Lower lobe of right lung (tissue), 2 donors: ENCODE measurements at places on chromosomes 12 and 14. TPM values are rescaled to one million over a fixed set of nuclear protein-coding genes. Genes with fewer than 3 reads are reported as not detected.
A peak's percentile ranks its signal among the peaks of the same experiment; 100 is the strongest.

Gene HOXC6
- 0.50 TPM for total RNA-seq

Gene DLK1
- total RNA-seq = not detected

Gene IL31
- total RNA-seq = not detected

Gene PLCZ1
- total RNA-seq = not detected

DNA sequence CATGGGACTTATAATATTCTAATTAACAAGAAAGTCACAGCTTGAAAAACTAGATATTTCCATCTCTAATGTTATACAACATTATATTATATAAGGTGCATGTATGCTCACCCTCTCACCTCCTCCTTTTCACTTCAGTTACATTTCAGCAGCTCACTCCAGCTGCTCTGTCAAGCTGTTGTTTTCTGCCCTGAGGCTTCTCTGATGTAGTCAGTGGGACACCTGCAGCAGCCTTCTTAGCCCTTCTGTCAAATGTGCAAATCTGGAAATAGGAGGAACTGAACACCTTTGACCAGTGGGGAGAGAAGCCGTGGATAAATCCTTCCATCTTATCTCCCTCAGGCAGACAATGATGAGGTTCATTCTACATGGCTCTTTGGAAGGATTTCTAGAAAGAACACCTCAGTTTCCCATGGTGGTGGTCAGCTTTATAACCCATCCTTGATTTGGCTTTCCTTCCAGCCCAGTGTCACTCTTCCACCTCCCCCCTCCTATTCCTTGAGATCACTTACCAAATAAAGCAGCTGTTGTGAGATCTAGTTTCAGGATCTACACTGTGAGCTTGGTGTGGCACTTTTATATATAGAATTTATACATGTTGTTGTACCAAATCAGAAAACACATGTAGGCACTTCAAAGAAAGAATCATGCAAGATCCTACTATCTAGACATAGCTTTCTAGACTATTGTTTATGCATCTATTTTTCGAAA, 79.6 kb upstream of the STK38L start:
- no peaks in the 10 kb centered on the region for H3K27me3 ChIP-seq
- no peaks in the 10 kb centered on the region for H3K36me3 ChIP-seq
- DNase-seq = no peak
- H3K27ac ChIP-seq = no peak overlapping the region
- no peaks in the 10 kb centered on the region for H3K4me1 ChIP-seq

- peak within 1 kb of the TSS; percentile 38 for H3K4me3 ChIP-seq
- peak within 1 kb of the TSS; percentile 70 for H3K27ac ChIP-seq
- no peaks in the 10 kb centered on the region for H3K36me3 ChIP-seq
- no peak for DNase-seq
- H3K27me3 ChIP-seq = no peaks in the 10 kb centered on the region
Observed at GRCh38 chr12:8065991-8066594, at the start of gene C3AR1. Gene C3AR1 (minus strand): TSS chr12:8066359. CDS start chr12:8060185, 6,174 bp downstream.

GRCh38 chr14:99289394-99290189, 17.6 kb upstream of the BCL11B start:
- H3K27ac ChIP-seq = no peak overlapping the region
- peaks cover 8% of the 10 kb centered on the region for H3K27me3 ChIP-seq
- no peak overlapping the region for H3K4me3 ChIP-seq
- no peaks in the 10 kb centered on the region for H3K36me3 ChIP-seq
- no peaks in the 10 kb centered on the region for H3K4me1 ChIP-seq
- DNase-seq = no peak

DNA sequence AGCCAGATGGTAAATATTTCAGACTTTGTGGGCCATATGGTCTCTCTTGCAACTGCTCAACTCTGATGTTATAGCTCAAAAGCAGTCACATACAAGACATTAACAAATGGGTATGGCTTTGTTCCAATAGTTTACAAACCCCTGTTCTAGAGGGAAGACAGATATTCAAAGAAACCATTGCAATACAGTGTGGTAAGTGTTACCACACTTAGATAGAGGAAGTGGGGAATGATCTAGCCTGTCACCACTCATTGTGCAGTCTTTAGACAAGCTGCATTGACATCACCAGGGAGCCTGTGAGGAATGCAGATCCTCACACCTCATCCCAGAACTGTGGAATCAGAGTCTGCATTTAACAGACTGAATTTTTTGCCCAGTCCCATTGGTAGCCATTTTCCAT, 80.0 kb upstream of the RGS6 start:
- H3K27me3 ChIP-seq = no peaks in the 10 kb centered on the region
- no peak for DNase-seq
- H3K27ac ChIP-seq = no peak overlapping the region
- H3K4me3 ChIP-seq = no peak overlapping the region
- H3K4me1 ChIP-seq = peaks cover 11% of the 10 kb centered on the region
- no peaks in the 10 kb centered on the region for H3K36me3 ChIP-seq

DNA sequence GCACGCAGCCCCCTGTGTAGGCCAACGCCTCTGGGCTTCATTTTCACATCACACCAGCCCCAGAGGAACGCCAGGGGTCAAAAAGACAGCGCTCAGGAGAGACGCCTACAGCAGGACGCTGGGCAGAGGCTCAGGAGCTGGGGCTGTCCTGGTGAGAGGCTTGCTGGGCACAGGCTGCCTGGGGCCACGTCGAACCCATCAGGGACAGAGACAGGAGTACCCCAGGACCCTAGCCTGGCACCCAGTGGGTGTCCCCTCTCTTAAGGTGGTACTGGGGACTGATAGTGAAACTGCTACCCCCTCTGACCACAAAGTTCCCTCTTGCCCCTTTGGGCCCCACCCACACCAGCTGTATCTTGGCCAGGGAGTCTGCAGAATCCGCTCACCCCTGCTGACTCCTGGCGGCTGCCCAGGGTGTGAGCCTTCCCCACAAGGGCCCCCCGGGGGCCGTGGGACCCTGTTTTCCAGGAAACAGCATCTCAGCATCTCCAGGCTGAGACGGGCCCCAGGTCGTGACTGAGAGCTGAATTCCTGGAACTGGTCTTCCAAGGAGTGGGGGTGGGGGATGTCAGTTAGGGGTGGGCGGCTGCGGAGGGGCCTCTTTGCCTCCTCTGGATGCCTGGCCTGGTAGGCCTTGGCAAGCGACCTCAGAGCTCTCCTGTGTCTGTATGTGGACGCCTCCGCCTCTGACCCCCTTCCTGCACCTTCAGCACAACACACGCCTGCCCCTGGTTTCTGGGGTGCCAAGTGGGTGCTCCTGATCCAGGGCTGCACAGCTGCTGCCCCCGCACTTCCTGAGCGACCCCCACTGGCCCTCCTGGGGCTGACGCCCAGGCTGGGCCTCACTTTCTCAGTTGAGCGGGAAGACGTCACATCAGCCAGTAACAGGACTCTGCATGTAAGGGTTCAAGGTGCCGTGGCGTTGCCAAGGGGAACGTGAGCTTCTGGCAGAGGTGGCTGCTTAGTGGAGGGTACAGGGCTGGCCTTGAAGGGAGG, 321.9 kb upstream of the RTL1 start:
- no peak for DNase-seq
- no peaks in the 10 kb centered on the region for H3K36me3 ChIP-seq
- no peak overlapping the region for H3K27ac ChIP-seq
- H3K4me3 ChIP-seq = no peak overlapping the region

GRCh38 chr14:90382491-90383125, 14.2 kb upstream of the CALM1 start:
- peak overlapping the region; percentile 63 for H3K4me3 ChIP-seq
- no peaks in the 10 kb centered on the region for H3K36me3 ChIP-seq
- DNase-seq = peak; percentile 78
- H3K4me1 ChIP-seq = peaks cover 23% of the 10 kb centered on the region

GRCh38 chr12:3071107-3071506, 6.1 kb upstream of the TSPAN9 start:
- H3K4me3 ChIP-seq = no peak overlapping the region
- no peaks in the 10 kb centered on the region for H3K36me3 ChIP-seq
- H3K27me3 ChIP-seq = no peaks in the 10 kb centered on the region
- H3K27ac ChIP-seq = no peak overlapping the region

DNA sequence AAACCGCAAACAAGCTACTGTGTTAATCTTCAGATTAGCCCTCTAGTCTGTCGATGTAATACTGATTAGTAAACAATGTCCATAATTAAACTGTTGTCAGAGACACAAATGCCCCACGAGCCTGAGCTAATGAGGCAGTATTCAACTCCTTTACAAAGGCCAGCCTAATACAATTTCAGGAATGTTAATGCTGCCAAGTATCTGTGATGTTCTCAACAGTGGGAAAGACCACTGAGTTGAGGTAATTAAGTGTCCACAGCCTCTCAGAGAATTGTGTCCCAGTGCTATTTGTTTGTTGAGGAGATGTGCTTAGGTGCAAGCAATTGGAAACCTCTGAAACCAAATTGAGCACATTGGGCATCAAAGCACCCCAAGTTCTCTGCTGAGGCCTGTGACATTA, 139.4 kb upstream of the CDKN3 start:
- H3K27me3 ChIP-seq = no peaks in the 10 kb centered on the region
- no peak overlapping the region for H3K4me3 ChIP-seq
- no peaks in the 10 kb centered on the region for H3K4me1 ChIP-seq
- H3K36me3 ChIP-seq = no peaks in the 10 kb centered on the region

GRCh38 chr12:2453761-2454090, 341.0 kb upstream of the FKBP4 start:
- DNase-seq = no peak
- H3K27ac ChIP-seq = no peak overlapping the region
- no peaks in the 10 kb centered on the region for H3K27me3 ChIP-seq

DNA sequence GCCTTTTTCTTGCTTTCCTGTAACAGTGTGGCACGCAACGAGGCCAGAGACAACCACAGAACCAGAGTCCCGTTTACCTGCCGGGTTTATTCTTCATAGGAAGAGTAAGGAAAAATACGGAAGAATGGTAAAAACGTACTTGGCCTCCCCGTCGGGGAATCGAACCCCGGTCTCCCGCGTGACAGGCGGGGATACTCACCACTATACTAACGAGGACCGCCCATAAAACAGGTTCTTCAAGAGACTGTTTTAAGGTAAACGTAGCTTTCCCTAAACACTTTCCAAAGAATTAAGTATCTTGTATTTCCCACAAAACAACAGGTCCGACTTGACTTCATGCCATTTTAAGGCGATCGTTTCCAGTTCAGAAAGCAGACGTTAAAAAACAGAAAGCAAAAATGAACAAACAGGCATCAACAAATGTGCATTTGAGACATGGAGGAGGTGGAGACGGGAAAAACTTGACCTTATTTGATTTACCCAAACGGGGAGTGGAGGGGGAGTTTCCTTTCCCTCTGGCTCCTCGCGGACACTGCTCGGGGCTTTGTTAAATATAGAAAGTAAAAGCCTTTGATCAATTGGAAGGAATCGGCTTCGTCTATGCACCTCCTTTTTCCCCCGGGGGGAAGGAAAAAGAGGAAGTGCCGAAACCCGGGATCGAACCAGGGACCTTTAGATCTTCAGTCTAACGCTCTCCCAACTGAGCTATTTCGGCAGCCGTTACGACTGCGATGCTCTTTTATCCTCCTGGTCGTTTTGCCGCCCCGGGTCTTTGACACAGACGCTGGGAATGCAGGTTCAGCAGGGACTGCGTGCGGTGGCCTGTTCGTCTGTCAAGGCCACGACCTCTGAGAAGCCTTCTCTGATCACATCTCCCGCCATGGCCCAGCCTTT, 13.0 kb upstream of the UBC start:
- DNase-seq = peak; percentile 89
- no peaks in the 10 kb centered on the region for H3K36me3 ChIP-seq
- peak overlapping the region; percentile 57 for H3K4me3 ChIP-seq
- H3K27ac ChIP-seq = peak overlapping the region; percentile 86
- no peaks in the 10 kb centered on the region for H3K27me3 ChIP-seq
- peaks cover 16% of the 10 kb centered on the region for H3K4me1 ChIP-seq

- H3K4me1 ChIP-seq = no peaks in the 10 kb centered on the region
- H3K27me3 ChIP-seq = no peaks in the 10 kb centered on the region
- no peak overlapping the region for H3K27ac ChIP-seq
- no peak overlapping the region for H3K4me3 ChIP-seq
- H3K36me3 ChIP-seq = no peaks in the 10 kb centered on the region
- DNase-seq = no peak
Observed at GRCh38 chr12:78559416-78559815, 305.2 kb upstream of the SYT1 start.

DNA sequence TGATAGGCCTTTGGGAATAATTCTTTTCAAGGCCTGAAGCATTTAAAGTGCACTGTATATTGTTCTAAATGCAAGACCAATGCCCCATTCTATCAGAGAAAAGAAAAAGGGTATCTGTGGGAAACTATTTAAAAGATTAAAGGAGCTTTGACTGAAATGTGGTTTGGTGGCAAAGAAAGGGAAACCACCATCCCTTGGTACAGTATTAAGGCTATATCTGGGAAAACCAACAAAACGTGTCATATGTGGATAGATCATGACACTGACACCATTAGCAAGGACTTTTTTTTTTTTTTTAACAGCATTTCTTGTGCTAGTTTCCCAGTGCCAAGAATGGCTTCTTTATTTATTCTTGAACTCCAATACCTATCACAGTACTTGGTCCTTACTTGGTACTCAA, 890.7 kb downstream of the DIO2 start:
- H3K27ac ChIP-seq = no peak overlapping the region
- H3K4me1 ChIP-seq = no peaks in the 10 kb centered on the region
- no peaks in the 10 kb centered on the region for H3K27me3 ChIP-seq

DNA sequence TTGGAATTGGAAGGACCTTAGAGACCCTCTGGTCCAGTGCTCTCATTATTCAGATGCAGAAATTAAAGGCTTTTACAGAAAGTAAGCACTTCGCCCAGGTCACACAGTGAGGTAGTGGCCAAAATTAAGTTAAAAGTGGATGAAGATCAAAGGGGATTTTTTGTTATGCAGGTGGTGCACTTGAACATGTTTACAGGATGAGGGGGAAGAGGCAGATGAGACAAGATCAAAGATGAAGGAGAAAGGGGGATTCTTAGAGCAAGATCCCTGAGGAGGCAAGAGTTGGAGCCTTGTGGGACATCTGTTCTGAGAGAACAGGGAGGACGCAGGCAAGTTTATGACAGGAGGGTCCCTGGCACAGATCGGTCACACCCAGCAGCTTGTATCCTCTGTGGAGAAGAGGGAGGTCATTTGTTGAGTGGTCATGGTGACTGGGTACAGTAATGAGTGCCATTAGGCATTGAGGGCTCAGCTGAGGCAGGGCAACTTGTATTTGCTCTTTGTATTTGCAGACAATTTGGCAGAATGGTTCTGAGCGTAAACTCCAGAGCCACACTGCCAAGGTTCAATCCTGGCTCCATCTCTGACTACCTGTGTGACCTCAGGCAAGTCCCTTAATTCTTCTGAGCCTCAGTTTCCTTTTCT, 84.0 kb downstream of the BORCS5 start:
- peak overlapping the region; percentile 42 for H3K27ac ChIP-seq
- no peaks in the 10 kb centered on the region for H3K36me3 ChIP-seq
- no peak for DNase-seq

GRCh38 chr12:128069359-128069997, 197.5 kb upstream of the TMEM132C start:
- H3K4me3 ChIP-seq = no peak overlapping the region
- H3K27me3 ChIP-seq = no peaks in the 10 kb centered on the region
- H3K36me3 ChIP-seq = no peaks in the 10 kb centered on the region
- DNase-seq = no peak
- no peaks in the 10 kb centered on the region for H3K4me1 ChIP-seq

- H3K27me3 ChIP-seq = no peaks in the 10 kb centered on the region
- H3K4me3 ChIP-seq = no peak overlapping the region
- H3K27ac ChIP-seq = no peak overlapping the region
- peaks cover 13% of the 10 kb centered on the region for H3K4me1 ChIP-seq
Observed at GRCh38 chr14:24992624-24993360, 57.2 kb downstream of the STXBP6 start.
